Body of pancreas (tissue), 4 donors: ENCODE measurements at places on chromosomes 4 and X. TPM values are rescaled to one million over a fixed set of nuclear protein-coding genes. Genes with fewer than 3 reads are reported as not detected.

- no peak overlapping the region for H3K4me3 ChIP-seq
- H3K36me3 ChIP-seq, result no peaks in the 10 kb centered on the region
- H3K27me3 ChIP-seq, result no peaks in the 10 kb centered on the region
- no peak for DNase-seq
Observed at GRCh38 chr4:81353861-81354260, 117.8 kb downstream of the RASGEF1B start.

Gene ODAPH
- not detected for total RNA-seq

DNA sequence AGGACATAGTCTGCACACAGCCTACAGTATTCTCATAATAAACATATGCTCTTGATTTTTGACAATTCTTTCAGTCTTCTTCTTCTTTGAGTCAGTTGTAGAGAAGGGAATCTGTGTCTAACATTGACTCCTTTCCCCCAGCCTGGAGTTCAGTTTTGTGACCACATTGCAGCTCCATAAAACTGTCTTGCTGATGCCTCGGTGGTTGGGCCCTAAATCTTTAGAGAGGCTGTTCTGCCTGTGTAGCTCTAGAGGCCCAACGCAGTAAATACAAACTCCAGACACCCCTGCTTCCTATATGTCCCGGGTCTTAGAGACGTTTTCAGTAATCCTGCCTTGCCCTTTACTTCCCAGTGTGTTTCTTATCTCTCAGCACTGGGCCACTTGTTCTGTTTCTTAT, 639.5 kb upstream of the AADAT start:
- no peaks in the 10 kb centered on the region for H3K4me1 ChIP-seq
- H3K36me3 ChIP-seq, result no peaks in the 10 kb centered on the region
- no peak overlapping the region for H3K4me3 ChIP-seq

Gene ZFP42
- total RNA-seq, result 0.26 TPM

Gene GLOD5
- not detected for total RNA-seq

Gene RHOXF2B
- not detected for total RNA-seq

DNA sequence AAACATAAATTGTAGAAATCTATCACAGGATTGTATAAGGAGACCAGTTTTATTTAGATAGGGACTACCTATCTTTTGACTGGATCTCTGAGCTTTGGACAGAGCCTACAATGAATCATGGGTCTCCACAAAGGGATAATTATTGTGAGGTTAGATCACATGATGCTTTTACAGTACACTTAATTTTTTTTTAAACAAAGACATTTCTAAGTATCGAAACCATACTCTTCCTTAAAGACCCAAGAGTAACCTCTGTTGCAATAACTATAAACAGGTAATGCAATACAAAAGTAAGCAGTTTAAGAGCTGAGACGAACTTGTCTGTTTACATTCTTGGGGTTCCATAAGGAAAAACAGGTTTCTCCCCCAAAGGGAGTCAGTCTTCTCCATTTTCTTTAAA, 64.3 kb upstream of the GABRE start:
- no peak overlapping the region for H3K27ac ChIP-seq
- no peaks in the 10 kb centered on the region for H3K36me3 ChIP-seq
- no peak overlapping the region for H3K4me3 ChIP-seq
- H3K4me1 ChIP-seq, result no peaks in the 10 kb centered on the region

Gene MTNR1A
- 1.3 TPM for total RNA-seq

DNA sequence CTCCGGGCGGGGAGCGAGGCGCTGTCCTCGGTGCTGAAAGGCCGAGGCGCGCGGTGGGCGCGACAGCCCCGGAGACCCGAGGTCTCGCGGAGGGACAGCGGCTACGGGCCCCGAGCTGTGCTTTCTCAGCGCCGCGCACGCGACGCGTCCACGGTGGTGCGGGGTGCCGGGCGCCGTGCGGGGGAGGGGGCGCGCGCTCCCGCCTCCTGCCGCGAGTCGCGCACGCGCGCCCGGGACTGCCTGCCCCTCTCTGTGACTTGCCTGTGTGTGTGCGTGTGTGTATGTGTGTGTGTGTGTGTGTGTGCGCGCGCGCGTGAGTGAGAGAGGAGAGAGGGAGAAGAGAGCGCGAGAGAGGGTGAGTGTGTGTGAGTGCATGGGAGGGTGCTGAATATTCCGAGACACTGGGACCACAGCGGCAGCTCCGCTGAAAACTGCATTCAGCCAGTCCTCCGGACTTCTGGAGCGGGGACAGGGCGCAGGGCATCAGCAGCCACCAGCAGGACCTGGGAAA, at the start of gene GRIA2:
Gene GRIA2, plus strand, starts transcription at position 358 of the 511 bp plus-strand sequence. CDS start 315 bp downstream, outside the sequence.
- peak; percentile 58 for DNase-seq
- H3K4me1 ChIP-seq, result peaks cover 17% of the 10 kb centered on the region
- H3K27me3 ChIP-seq, result peaks cover 20% of the 10 kb centered on the region

Gene GPC4
- total RNA-seq, result 11.2 TPM

Gene GRIA3
- 0.52 TPM for total RNA-seq

DNA sequence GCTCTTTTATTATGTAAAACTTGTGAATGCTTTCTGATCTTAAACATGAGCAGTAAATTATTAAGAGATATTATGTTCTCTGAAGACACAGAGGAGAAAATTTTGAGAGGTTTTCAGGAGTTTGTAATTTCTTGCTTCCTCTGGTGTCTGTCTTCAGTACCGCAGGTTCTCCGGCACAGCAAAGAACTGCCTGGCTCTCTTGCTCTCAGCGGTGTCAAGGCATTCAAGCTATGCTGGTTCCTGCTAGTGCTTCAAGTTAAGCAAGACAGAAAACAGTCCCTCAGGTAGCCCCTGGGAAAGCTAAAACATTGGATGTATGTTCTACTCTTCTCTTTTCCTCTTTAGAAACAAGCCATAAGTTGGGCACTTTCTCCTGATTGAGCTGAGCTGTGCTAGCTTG, 120.2 kb upstream of the CENPE start:
- no peaks in the 10 kb centered on the region for H3K4me1 ChIP-seq
- H3K4me3 ChIP-seq, result no peak overlapping the region
- H3K36me3 ChIP-seq, result no peaks in the 10 kb centered on the region
- no peak overlapping the region for H3K27ac ChIP-seq
- H3K27me3 ChIP-seq, result no peaks in the 10 kb centered on the region

- H3K27ac ChIP-seq, result no peak overlapping the region
- no peaks in the 10 kb centered on the region for H3K36me3 ChIP-seq
- H3K27me3 ChIP-seq, result no peaks in the 10 kb centered on the region
- no peak overlapping the region for H3K4me3 ChIP-seq
- DNase-seq, result no peak
Observed at GRCh38 chr4:96526625-96527024, 686.7 kb downstream of the PDHA2 start.

Gene SLITRK2
- not detected for total RNA-seq

Gene PRKG2
- total RNA-seq, result 0.99 TPM

Gene HSFX4
- not detected for total RNA-seq

Gene LRCH2
- total RNA-seq, result 0.33 TPM

- no peaks in the 10 kb centered on the region for H3K4me1 ChIP-seq
- H3K4me3 ChIP-seq, result no peak overlapping the region
Observed at GRCh38 chrX:68894513-68895340, 65.9 kb downstream of the EFNB1 start.

Gene DACH2
- 0.26 TPM for total RNA-seq

DNA sequence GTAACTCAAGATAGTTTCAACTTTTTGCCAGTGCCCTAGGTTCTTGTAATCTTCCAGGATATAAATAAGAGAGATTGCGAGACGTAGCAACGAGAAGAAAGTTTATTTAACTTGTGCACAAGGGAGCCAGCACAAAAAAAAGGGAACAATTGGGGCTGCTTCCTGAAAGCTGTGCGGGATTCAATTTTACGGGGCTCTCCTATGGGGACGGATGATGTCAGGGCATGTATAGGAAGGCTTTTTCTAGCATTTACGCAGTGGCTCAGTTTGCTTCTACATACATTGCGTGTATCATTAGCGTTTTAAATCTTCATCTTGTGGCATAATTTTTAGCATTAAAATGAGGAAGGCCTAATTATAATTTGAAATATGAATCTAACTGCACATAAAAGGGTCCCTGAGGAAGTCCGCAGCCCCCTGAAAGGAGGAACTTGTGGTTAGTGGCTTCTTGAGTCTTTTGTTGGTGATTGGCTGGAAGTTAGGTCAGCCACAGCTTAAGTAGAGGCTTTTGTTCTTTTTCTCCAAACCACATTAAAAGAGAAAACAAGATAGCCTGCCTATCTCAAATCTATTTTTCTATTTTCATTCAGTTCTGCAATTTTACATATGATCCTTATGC, 668.2 kb upstream of the NDST4 start:
- H3K27ac ChIP-seq, result no peak overlapping the region
- H3K4me1 ChIP-seq, result no peaks in the 10 kb centered on the region
- DNase-seq, result no peak
- no peaks in the 10 kb centered on the region for H3K36me3 ChIP-seq
- H3K4me3 ChIP-seq, result no peak overlapping the region

Gene CENPVL2
- total RNA-seq, result not detected

Gene RNF150
- total RNA-seq, result 4.6 TPM
